ENCODE measurements at places on chromosomes 6 and 20.

DNA sequence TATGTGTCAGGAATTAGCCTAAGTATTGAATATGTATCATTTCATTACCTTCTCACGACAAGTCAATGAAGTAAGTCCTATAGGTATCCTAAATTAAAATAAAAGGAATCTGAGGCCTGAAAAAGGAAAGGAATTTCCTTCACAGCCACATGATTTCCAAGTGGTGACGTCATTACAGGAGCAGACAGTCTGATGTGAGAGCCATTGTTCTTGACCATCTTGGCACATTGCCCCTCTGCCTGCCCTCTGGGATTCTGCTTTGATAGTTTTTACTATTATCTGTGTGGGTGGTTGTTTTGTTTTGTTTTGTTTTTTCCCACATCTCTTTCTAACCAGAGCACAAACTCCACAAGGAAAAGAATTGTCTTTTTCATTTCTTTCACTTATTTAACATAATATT, 219.8 kb upstream of the UFL1 start:
- no peak for DNase-seq

- no peak for DNase-seq
Measured at GRCh38 chr6:13568970-13569369, 5.4 kb upstream of the SIRT5 start.

DNA sequence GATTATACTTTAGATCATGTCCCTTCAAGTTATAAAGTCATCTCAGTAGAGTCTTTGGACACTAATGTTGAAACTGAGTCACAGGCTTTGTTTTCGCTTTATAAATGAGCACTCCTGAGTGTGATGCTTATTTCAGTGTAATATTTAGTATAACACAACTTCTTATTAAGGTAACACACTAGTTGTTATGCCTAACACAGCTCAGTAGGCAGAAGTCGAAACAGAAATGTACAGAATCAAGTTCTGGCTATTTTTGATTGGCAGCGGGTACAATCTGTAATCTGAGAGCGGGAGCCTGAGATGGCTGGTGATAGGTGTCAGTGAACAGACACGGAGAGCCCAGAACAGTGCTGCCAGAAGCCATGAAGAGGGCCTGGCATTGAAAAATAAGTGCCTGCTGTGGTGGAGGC, 11.4 kb downstream of the HECA start:
- DNase-seq = no peak

- DNase-seq = no peak
Measured at GRCh38 chr6:133093956-133094355, 147.2 kb upstream of the EYA4 start.

- DNase-seq = no peak
Measured at GRCh38 chr6:73375216-73375615, 5.5 kb upstream of the OOEP start.

DNA sequence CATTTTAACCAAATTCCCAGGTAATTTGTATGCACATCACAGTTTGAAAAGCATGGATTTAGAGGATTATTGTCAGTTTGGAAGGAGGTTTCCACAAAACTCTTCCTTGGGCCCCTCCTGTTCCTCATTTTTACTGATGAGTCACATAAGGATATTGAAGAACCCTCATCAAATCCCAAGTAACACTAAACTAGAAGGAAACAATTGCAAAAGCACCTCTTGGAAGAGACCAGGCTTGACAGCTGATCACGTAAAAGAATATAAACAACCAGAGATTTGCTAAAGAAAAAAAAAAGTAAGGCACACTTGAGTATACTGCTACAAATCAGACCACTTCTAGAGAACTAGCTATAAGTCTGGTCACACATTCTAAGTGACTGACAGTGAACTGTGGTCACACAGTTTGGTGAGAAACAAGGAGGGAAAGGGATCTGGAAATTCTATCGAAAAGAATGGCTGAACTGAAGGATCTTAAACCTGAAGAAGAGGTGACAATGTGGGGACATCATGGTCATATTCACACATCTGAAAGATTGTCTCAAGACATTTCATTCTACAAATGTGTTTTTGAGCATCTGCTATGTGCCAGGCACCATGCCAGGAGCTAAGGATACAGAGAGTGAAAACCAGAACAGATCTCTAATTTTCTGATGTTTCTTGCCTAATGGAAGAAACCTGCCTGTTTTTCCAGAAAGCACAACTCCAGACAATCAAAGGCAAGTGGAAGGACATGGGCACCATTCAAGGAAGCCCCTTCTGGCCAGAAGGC, 24.1 kb downstream of the ZHX3 start:
- no peak for DNase-seq

- DNase-seq = no peak
Measured at GRCh38 chr6:105753620-105754211, 332.4 kb upstream of the PRDM1 start.

GRCh38 chr20:43529457-43530153, 22.1 kb downstream of the L3MBTL1 start:
- no peak for DNase-seq

DNA sequence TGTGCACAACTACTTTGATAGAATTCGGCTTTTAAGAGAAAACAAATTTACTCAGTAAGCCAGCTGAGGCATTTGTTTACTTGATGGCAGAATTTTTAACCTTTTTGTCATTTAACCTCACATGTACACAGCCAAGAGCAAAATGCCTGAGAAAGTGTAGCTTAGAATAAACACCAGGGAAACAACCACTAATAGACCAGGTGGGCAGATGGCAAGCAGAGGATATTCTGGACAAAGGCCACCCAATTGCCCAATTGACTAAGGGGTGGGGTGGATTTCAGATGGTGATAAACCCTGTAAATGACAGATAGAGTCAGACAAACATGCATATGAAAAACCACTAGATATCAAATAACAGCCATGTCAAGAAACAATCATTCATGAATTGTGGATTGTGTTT, 190.7 kb upstream of the FBXL4 start:
- DNase-seq = no peak

- DNase-seq = no peak
Measured at GRCh38 chr6:46052479-46052878, 36.8 kb upstream of the CLIC5 start.

DNA sequence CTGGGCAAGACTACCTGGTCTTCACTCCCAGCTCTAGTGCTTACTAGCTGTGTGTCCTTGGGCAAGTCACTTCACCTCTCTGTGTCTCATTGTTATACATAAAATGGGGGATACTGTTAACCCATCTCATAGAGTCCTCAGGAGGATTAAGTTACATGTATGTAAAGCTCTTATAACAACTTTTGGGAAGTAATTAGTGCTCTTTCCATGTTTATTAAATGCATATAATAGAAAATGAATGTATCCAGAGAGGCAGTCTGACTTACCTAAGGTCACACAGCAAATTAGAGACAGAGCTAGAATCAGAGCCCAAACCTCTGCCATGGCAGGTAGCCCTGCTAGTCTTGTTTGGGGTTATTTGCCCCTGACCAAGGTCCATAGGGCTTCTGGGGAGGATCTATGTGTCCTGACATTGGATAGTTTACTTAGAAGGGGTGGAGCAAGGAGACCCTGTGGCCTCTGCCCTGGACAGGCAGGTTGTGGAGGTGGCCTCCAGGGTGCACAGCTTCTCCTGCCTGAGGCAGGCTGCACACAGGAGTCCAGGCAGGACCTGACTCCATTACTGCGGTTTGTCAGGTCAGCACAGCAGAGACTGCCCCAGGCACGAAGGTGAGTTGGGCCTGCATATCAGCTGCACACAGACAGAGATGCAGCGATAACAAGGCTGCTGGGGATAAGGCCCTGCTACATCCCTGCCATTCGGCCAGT, 8.4 kb upstream of the MAPK13 start:
- no peak for DNase-seq

DNA sequence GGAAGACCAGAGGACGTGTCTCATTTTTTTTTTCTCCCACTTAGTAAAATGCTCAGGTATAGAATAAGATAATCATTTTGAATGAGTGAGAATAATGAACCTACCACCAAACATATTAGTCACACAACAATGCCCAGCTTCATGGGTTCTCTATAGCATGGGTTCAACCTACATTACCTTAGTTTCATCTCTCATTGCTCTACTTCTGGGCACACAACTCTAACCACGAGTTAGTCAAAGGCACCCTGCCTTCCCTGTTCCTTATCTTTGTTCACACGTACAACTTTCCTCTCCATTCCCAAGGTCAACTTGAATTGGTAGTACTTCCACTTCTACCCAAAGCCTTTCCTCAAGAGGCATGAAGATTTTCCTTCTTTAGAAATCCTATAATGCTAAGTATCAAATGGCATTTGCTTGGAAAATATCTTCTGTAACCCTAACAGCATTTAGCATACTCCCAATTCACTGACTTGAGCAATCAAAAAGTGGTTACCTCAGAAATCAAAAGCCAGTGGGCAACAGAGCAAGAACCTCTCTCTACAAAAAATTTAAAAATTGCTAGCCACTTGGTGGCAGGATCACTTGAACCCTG, 20.9 kb downstream of the DEK start:
- no peak for DNase-seq

- no peak for DNase-seq
Measured at GRCh38 chr6:132687306-132687705, 26.5 kb downstream of the VNN1 start.

GRCh38 chr6:12344961-12345693, 55.0 kb downstream of the EDN1 start:
- DNase-seq = no peak

GRCh38 chr6:46909371-46909770, 12.4 kb downstream of the ADGRF5 start:
- no peak for DNase-seq

DNA sequence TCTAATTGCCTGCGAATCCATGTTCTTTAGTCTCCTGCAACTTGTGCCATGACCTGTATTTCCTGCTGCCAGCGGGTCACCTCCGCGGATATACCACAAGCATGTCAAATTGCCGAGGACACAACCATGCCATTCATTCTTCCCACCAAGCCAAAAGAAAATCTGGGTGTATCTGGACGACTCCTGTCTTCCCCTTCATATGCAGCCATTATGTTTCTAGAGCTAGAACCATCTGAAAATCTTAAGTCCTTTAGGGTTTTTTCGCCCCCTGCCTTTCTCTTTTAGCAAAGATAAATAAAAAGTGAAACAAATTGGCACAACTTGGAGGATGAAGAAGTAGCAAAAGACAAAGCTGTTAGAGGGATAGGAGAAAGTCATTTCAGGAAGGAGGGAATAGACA, 242.6 kb downstream of the ARID1B start:
- DNase-seq = no peak

- no peak for DNase-seq
Measured at GRCh38 chr6:113651120-113651519, 206.0 kb upstream of the MARCKS start.

GRCh38 chr6:164294047-164294784, 879.7 kb downstream of the QKI start:
- DNase-seq = no peak

GRCh38 chr6:113428702-113429101, 428.4 kb upstream of the MARCKS start:
- DNase-seq = no peak

DNA sequence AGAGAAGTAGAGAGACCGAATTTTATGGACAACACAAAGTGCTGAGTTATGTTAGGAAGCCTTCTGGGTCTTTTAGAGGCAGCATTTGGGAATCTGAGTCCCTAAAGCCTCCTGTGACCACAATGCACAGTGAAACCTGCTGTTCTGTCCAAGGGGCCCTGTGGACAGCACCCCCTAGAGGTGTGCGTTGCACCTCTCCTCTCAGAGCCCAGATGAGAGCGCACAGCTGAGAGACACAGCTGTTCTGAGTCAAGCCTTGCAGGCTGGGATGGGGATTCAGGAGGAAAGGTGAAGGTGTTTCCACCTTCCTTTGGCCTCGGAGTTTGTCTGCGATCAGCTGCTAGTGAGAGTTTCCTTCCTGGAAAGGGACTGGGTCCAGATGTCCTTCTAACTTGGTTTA, 13.0 kb downstream of the PCK1 start:
- DNase-seq = no peak

- peak; percentile 98 for DNase-seq
Measured at GRCh38 chr6:30646450-30647241, at the start of gene C6orf136. Gene C6orf136, plus strand, starts transcription at chr6:30647133. Its CDS starts 99 bp downstream, at chr6:30647232.

- DNase-seq = no peak
Measured at GRCh38 chr6:4404415-4404814, 269.0 kb upstream of the ECI2 start.

- no peak for DNase-seq
Measured at GRCh38 chr6:35258336-35258735, 1.2 kb upstream of the ZNF76 start.

DNA sequence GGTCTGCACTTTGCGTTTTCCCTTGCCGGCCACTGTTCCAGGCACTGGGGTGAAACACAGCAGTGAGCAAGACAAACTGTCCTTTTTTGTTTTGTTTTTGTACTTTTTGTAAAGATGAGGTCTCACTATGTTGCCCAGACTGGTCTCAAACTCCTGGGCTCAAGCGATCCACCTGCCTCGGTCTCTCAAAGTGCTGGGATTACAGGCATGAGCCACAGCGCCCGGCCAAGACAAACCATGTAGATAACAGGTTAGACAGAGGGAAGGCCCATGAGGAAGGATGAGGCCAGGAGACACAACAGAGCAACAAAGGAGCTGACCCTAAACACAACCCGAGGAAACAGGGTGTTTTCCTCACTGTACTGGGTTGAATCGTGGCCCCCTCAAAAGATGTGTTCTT, 165.4 kb downstream of the NFATC2 start:
- DNase-seq = no peak

DNA sequence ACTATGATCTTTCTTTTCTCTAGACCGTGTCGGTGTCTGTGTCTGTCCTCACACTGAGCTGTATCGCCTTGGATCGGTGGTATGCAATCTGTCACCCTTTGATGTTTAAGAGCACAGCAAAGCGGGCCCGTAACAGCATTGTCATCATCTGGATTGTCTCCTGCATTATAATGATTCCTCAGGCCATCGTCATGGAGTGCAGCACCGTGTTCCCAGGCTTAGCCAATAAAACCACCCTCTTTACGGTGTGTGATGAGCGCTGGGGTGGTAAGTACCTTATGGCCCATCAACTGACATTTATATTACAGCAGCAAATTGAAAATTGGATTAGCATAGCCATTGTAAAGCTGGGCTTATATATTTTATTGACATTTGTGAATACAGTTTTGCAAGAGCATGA, 72.2 kb upstream of the GFRAL start:
- no peak for DNase-seq

DNA sequence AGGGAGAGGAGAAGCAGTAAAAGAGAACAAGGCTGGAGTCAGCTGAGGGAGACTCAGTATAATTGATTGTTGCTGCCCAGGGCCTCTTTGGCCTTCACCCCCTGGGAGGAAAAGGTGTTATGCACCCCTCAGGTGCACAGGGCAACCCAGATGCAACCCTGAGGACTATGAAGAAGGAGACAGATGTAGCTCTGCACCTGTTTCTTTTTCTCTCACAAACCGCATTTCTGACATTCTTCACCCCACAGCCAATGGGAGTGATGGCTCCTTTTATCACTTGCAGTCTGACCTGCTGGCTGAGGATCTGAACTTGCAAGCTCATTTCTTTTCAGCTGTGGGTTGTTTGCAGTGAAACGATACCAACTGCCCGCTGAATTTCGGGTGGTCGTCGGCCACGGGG, 64.1 kb upstream of the F13A1 start:
- no peak for DNase-seq

All from upper lobe of left lung (tissue), 6 donors.